ENCODE measurements at places on chromosomes 16 and 17. TPM values are rescaled to one million over a fixed set of nuclear protein-coding genes. Genes with fewer than 3 reads are reported as not detected.

DNA sequence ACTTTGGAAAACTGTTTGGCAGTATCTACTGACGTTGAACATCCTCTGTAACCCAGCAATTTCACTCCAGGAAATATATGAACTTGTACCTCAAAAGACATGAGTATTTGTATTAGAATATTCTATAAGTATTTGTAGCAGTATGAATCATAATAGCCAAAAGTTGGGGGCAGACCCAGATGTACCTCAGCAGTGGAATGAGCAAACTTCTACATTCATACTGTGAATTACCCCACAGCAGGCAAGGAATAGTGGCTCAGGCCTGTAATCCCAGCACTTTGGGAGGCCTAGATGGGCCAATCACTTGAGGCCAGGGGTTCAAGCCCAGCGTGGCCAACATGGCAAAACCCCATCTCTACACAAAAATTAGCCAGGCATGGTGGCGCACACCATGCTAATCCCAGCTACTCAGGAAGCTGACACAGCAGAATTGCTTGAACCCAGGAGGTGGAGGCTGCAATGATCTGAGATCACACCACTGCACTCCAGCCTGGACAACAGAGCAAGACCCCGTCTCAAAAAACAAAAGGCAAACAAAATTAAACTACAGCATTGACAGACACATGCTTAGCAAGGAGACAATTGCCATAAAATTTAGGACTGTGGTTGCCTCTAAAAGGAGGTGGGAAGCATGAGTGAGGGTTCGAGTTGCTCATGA lies 11.2 kb upstream of the HELZ start:
- H3K4me3 ChIP-seq, result no peak overlapping the region
- H3K4me1 ChIP-seq, result no peaks in the 10 kb centered on the region
- peak; percentile 2 for DNase-seq
- no peaks in the 10 kb centered on the region for H3K36me3 ChIP-seq
- H3K27ac ChIP-seq, result no peak overlapping the region

The KCNG4 gene
- not detected for total RNA-seq

The MPV17L gene
- total RNA-seq, result 5.6 TPM

The HBZ gene
- not detected for total RNA-seq

The JUP gene
- total RNA-seq, result 87.9 TPM

The KRT33B gene
- not detected for total RNA-seq

The GAST gene
- total RNA-seq, result not detected

- H3K4me1 ChIP-seq, result no peaks in the 10 kb centered on the region
- peak; percentile 91 for DNase-seq
- no peaks in the 10 kb centered on the region for H3K27me3 ChIP-seq
- no peak overlapping the region for H3K27ac ChIP-seq
These were observed 189.4 kb upstream of the CDH8 start for GRCh38 chr16:62225675-62226074.

The MXRA7 gene
- 28.2 TPM for total RNA-seq

The BICDL2 gene
- total RNA-seq, result 13.5 TPM

- H3K27ac ChIP-seq, result no peak overlapping the region
- no peaks in the 10 kb centered on the region for H3K4me1 ChIP-seq
- H3K4me3 ChIP-seq, result no peak overlapping the region
- no peaks in the 10 kb centered on the region for H3K27me3 ChIP-seq
These were observed 10.6 kb downstream of the PEMT start for GRCh38 chr17:17580662-17581470.

GRCh38 chr17:9875441-9875840 lies 29.6 kb downstream of the RCVRN start:
- DNase-seq, result peak; percentile 38
- no peak overlapping the region for H3K4me3 ChIP-seq
- H3K27ac ChIP-seq, result no peak overlapping the region
- H3K4me1 ChIP-seq, result no peaks in the 10 kb centered on the region
- H3K27me3 ChIP-seq, result no peaks in the 10 kb centered on the region
- H3K36me3 ChIP-seq, result no peaks in the 10 kb centered on the region

The PMFBP1 gene
- 1.6 TPM for total RNA-seq

GRCh38 chr16:85062323-85062722 lies 34.7 kb downstream of the KIAA0513 start:
- no peaks in the 10 kb centered on the region for H3K27me3 ChIP-seq
- no peak overlapping the region for H3K4me3 ChIP-seq

- DNase-seq, result no peak
- no peak overlapping the region for H3K4me3 ChIP-seq
- no peaks in the 10 kb centered on the region for H3K36me3 ChIP-seq
- H3K4me1 ChIP-seq, result no peaks in the 10 kb centered on the region
- H3K27ac ChIP-seq, result no peak overlapping the region
- H3K27me3 ChIP-seq, result no peaks in the 10 kb centered on the region
These were observed 15.8 kb downstream of the CDH16 start for GRCh38 chr16:66902648-66903543.

DNA sequence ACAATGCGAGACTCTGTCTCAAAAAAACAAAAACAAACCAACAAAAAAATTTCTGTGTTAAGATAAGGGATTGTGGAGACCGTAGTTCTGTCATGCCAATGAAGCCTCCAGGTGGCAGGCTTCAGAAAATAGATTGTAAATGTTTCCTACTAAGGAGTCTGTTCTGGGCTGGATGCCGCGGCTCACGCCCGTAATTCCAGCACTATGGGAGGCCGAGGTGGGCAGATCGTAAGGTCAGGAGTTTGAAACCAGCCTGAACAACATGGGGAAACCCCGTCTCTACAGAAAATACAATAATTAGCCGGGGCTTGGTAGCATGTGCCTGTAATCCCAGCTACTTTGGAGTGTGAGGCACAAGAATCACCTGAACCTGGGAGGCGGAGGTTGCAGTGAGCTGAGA lies 4.4 kb upstream of the SNX29 start:
- no peaks in the 10 kb centered on the region for H3K4me1 ChIP-seq
- H3K4me3 ChIP-seq, result no peak overlapping the region
- no peaks in the 10 kb centered on the region for H3K27me3 ChIP-seq
- H3K27ac ChIP-seq, result no peak overlapping the region

The OR3A1 gene
- total RNA-seq, result not detected

- DNase-seq, result peak; percentile 83
- H3K27ac ChIP-seq, result peak overlapping the region; percentile 16
These were observed 1.1 kb upstream of the TFAP4 start for GRCh38 chr16:4273858-4274311.

GRCh38 chr16:68283801-68284598 lies 19.7 kb downstream of the SLC7A6 start:
- no peak for DNase-seq
- H3K36me3 ChIP-seq, result peaks cover 36% of the 10 kb centered on the region
- H3K4me3 ChIP-seq, result no peak overlapping the region
- H3K27ac ChIP-seq, result no peak overlapping the region
- H3K27me3 ChIP-seq, result no peaks in the 10 kb centered on the region

GRCh38 chr16:1673424-1674151 lies 4.5 kb upstream of the JPT2 start:
- no peaks in the 10 kb centered on the region for H3K27me3 ChIP-seq
- H3K4me1 ChIP-seq, result no peaks in the 10 kb centered on the region
- H3K27ac ChIP-seq, result no peak overlapping the region
- DNase-seq, result no peak
- peaks cover 72% of the 10 kb centered on the region for H3K36me3 ChIP-seq

GRCh38 chr16:30472328-30472942 lies at the start of gene ITGAL:
Gene ITGAL, plus strand, starts transcription at chr16:30472742. Its CDS starts 96 bp downstream, at chr16:30472838.
- H3K27ac ChIP-seq, result no peak within 1 kb of the TSS
- no peaks in the 10 kb centered on the region for H3K36me3 ChIP-seq
- no peak within 1 kb of the TSS for H3K4me3 ChIP-seq
- no peaks in the 10 kb centered on the region for H3K27me3 ChIP-seq
- DNase-seq, result no peak
- H3K4me1 ChIP-seq, result no peaks in the 10 kb centered on the region

The PRR15L gene
- total RNA-seq, result not detected

DNA sequence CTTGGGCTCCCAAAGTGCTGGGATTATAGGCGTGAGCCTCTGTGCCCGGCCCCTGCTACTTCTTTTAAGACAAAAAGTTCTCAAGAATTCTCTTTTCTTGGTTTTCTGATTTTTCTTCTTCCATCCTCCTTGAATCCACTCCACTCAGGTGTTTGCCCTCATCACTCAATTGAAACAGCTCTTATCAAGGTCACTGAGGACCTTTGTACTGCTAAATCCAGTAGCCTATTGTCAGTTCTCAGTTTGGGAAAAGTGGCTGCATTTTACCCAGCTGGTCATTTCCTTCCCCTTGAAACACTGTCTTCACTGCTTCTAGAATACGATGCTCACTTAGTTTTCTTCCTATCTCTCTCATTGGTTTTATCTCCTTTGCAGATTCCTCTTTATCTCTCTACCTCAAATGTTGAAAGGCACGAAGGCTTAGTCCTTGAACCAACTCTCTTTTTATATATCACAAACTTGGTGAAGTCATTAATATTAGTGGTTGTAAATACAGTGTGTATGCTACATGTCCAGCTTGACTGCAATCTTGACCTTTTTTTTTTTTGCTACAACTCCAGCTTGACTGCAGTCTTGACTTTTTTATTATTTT lies 29.8 kb downstream of the ZNRF1 start:
- H3K27ac ChIP-seq, result no peak overlapping the region
- H3K36me3 ChIP-seq, result no peaks in the 10 kb centered on the region
- peaks cover 6% of the 10 kb centered on the region for H3K4me1 ChIP-seq

DNA sequence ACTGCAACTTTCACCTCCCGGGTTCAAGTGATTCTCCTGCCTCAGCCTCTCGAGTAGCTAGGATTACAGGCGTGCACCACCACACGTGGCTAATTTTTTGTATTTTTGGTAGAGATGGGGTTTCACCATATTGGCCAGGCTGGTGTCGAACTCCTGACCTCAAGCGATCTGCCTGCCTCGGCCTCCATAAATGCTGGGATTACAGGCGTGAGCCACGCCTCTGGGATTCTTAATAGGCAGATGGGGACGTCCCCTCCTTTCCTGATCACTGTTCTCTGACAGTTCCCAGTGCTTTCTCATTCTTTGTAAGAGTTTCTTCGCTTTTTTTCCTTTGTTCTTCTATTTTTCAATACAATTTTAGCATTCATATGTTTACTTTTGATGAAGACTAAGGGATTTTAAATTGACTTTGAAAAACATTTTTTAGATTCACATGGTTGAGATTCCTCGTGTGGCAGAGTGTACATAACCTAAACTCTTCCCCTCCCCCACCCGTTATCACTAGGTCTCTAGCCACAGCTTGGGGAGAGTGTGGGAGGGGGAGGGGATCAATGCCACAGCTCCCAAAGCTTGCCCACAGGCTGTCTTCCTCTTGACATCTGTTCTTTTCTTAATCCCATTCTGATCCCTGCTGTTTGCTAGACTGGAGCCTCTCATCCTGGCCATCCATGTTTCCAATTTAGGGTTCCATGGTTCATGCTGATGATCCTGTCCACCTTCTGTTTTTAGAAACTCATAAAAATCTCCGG lies 11.0 kb downstream of the ADORA2B start:
- H3K27ac ChIP-seq, result no peak overlapping the region
- no peak overlapping the region for H3K4me3 ChIP-seq
- no peak for DNase-seq
- H3K4me1 ChIP-seq, result peaks cover 6% of the 10 kb centered on the region

DNA sequence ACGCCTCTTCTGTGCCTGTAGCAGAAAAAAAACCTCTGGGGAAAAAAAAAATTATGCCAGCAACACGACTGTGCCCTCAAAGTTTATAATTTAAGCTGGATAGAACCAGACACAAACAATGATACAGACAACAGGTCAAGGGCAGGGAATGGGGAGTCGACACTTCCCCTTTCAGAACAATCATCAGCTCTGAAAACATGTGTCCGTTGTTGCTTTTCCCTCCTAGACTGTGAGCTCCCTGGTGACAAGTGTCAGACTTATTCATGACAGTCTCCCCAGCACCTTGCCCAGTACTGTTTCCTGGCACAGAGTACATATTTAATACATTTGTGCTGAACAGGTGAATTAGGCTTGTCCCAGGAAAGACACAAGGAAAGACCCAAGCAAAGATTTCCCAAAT lies 178.3 kb downstream of the SOX9 start:
- H3K27me3 ChIP-seq, result no peaks in the 10 kb centered on the region
- H3K4me3 ChIP-seq, result no peak overlapping the region
- DNase-seq, result no peak
- H3K4me1 ChIP-seq, result no peaks in the 10 kb centered on the region

- no peak for DNase-seq
- no peaks in the 10 kb centered on the region for H3K4me1 ChIP-seq
- no peak overlapping the region for H3K27ac ChIP-seq
These were observed 128.4 kb downstream of the CDH11 start for GRCh38 chr16:64993464-64993863.

The THUMPD1 gene
- 51.3 TPM for total RNA-seq

The MLYCD gene
- 7.1 TPM for total RNA-seq

The GAS2L2 gene
- not detected for total RNA-seq

The RHBDL1 gene
- total RNA-seq, result 7.6 TPM

GRCh38 chr16:56607675-56608042 lies 725 bp upstream of the MT2A start:
- no peaks in the 10 kb centered on the region for H3K36me3 ChIP-seq
- no peak overlapping the region for H3K27ac ChIP-seq
- peaks cover 21% of the 10 kb centered on the region for H3K27me3 ChIP-seq

All from H9 (cell line).